Tibial nerve (tissue), 4 donors: ENCODE measurements at places on chromosomes 3 and 15. TPM values are rescaled to one million over a fixed set of nuclear protein-coding genes. Genes with fewer than 3 reads are reported as not detected.

The AMOTL2 gene
- 337 TPM for total RNA-seq

- DNase-seq: peak; percentile 76
These were observed 46.8 kb downstream of the CYP11A1 start for GRCh38 chr15:74320352-74321247.

DNA sequence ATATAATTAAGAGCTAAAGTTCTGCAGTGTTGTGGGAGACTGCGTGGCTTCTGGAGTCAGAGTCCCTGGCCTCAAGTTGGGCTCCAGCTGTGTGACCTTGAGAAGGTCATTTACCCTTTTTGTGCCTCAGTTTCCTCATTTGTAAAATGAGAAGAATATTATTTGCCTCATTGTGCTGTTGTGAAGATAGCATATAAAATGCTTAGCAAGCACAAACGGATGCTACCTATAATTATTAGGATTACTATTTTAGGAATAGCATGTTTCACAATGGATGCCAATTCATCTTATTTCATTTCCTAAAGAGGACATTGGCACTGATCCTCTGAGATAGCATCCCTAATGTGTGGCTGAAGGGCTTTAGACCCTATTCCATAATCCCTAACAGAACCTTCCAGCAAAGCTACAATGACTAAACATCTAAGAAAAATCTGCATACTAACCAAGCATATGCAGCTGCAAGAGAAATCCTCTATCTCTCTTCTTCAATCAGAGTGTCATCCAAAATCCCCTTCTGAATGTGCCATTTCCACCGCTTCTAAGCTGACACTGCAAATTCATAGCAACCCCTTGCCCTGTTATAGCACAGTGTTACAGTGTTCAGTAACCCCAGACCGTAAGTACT is 148.3 kb downstream of the RBMS3 start:
- DNase-seq: no peak

GRCh38 chr3:119388577-119388976 is 74.8 kb downstream of the TMEM39A start:
- no peak for DNase-seq

The RNF111 gene
- total RNA-seq: 30.3 TPM

- DNase-seq: no peak
These were observed 26.0 kb upstream of the HCN4 start for GRCh38 chr15:73394782-73395181.

- no peak for DNase-seq
These were observed at the start of gene SLC27A2 for GRCh38 chr15:50181969-50182218. TSS of gene SLC27A2 (plus strand) at chr15:50182196. CDS start at chr15:50182428, 232 bp downstream.

The FSTL1 gene
- total RNA-seq: 420 TPM

- no peak for DNase-seq
These were observed 44.5 kb downstream of the LIMD1 start for GRCh38 chr3:45639044-45639392.

The LYZL4 gene
- total RNA-seq: not detected

GRCh38 chr3:137693791-137694190 is 70.3 kb upstream of the SOX14 start:
- no peak for DNase-seq

The TM4SF18 gene
- 12.7 TPM for total RNA-seq

- DNase-seq: no peak
These were observed 57.9 kb downstream of the RPLP1 start for GRCh38 chr15:69510556-69510955.

The FBXW12 gene
- total RNA-seq: not detected

GRCh38 chr15:26624128-26624527 is 148.7 kb downstream of the GABRB3 start:
- no peak for DNase-seq

DNA sequence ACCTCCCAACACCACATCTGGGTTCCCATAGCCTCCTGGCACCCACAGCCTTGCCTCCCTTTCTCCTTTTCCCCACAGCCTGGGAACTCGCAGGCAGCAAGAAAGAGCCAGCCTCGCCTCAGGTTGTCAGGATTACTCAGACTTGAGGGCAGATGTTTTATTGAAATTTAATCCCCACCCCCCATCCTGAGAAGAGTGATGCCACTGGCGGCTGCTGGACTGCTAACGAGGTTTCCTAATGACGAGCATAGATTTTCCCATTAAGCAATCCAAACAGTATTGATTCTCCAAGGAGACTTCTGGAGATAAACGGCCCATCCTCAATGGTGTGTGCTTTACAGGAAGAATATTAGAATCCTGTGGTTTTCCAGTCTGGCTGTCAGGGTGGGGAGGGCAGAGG is 13.7 kb downstream of the SHF start:
- DNase-seq: no peak

DNA sequence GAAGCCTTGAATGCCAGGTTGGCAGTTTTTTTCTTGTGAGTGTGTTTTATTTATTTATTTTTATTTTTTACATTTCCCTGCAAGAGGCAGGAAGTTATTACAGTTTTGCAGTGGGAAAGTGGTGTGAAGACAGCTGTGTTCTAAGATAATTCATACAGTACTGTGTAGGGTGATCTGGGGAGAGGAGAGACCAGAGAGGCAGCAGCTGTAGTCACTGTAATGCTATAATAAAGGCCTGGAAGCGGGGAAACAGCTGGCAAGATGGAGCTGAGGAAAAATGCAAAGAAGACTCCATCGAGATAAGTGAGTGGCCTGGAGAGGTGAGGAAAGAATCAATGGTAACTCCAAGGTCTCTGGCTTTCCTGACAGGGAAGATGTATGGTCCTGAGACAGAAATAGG is 23.1 kb downstream of the CNTN3 start:
- DNase-seq: no peak

- no peak for DNase-seq
These were observed 1092.5 kb upstream of the EPHA6 start for GRCh38 chr3:95721938-95722337.

The VILL gene
- 13.6 TPM for total RNA-seq

DNA sequence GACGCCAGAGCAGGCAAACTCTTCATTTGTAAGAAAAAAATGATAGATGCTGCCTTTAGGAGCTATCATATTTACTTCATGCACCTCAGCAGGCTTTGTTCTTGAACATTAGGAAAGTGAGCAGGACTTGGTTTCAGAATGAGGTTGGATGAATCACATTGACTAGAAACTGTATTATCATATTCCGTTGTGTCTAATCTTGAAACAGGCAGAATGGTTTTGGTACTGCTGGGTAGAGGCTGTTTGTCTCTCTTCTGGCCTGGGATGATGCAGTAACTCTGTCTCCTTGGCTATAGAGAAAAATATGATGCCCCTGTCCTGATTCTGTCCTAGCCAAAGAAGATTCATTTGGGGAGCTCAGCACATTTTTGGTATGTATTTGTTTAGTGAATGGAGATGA is 344.2 kb upstream of the GRM7 start:
- no peak for DNase-seq

The BNC1 gene
- total RNA-seq: 1.4 TPM

DNA sequence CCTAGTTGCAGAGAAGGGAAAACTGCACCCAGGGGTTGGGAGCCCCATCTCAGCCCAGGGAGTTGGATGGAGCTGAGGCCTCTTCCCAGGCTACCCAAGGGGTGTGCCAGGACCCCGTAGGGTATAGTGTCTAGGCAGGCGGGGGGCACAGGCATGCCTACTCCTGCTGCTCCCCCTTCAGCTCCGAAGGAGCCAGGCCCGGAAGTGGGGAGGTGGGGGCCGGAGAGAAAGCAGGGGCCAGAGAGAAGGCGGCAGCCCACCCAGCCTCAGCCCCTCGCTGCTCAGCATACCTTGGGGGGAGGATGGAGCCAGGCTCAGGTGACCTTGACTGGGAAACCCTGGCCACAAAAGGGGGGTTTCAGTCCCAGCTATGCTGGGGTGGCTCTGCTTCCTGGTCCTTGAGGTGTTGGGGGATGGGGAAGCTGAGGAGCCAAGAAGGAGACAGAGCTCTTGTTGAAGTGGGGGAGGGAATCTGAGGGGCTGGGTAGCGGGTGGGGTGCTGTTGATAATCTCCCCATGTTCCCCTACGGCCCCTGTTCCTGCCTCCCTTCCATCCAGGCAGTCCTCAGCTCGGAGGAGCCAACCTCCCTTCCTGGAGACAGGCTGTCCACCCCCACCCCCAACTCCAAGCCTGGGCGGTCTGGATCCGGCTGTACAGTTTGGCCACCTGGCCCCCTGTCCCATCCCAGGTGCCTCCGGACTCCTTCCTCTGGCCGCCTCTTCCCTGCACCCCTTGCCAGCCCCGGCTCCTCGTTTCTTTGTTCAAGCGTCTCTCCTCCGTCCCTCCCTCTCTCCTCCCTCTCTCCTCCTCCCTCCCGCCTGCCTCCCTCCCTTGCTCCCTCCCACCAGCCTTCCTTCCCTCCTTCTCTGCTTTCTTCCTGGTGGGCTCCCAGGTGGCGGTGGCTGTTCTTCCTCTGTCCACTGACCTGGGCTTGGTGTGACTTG is 1.7 kb downstream of the SEMA3F start:
- DNase-seq: no peak

The ACTC1 gene
- total RNA-seq: 2.1 TPM

The MYNN gene
- 10.8 TPM for total RNA-seq

The RAB5A gene
- total RNA-seq: 57.9 TPM

- DNase-seq: peak; percentile 1
These were observed 72.7 kb upstream of the CORO2B start for GRCh38 chr15:68506071-68506470.

DNA sequence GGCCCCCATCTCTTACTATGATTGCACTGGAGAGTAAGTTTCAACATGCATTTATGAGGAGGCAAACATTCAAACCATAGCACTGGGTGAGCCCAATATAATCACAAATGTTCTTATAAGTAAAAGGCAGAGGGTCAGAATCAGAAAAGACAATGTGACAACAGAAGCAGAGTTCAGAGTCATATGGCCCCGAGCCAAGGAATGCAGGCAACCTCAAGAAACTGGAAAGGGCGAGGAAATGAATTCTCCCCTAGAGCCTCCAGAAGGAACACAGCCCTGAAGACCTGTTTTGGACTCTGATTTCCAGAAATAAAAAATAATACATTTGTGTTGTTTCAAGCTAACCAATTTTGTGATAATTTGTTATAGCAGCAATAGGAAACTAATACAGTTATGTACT is 81.3 kb upstream of the ABI3BP start:
- no peak for DNase-seq

The ITIH1 gene
- total RNA-seq: not detected

DNA sequence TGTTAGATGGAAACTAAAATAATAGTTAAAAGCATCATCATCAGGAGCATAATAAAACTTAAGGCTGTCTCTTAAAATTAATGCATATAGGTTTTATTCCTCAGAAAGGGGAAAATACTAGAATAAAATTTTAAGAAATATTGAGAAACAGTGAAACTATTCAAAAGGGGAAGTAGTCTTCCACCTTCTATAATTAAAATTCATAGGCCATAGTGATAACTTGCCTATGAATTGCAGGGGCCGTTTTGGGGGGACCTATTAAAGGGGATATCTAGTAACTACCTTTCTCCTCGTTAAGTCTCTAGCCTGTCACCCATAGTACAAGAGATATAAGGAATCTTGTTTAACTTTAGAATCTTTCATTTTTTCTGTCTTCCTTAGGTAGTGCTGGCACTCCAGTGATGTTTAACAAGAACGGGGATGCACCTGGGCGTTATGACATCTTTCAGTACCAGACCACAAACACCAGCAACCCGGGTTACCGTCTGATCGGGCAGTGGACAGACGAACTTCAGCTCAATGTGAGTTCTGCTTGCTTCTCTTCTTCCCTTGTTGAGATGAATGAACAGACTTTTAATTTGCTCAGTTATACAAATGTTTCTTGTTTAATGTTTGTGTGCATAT is 600.4 kb downstream of the GRM7 start:
- no peak for DNase-seq

GRCh38 chr15:74613089-74613952 is 2.3 kb upstream of the CLK3 start:
- no peak for DNase-seq

DNA sequence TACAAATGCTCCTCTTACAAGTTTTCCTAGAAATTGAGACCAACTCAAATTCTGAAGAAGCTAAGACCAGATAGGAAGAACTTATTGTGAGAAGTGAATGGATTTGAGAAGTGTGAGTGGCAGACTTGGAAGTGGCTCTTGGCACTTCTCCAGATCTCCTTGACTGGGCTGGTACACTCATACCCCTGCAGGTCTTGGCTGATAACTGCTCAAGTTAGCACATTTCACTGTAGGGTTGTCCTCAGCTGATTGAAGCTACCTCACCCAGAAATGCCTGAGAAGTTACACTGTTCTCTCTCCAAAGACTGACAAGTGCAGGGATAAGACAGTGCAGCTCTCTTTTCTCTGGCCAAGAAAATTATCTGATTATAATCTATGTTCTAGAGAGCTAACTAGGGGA is 16.5 kb upstream of the CLDN1 start:
- no peak for DNase-seq

The EFCC1 gene
- 2.0 TPM for total RNA-seq

The ZMYND10 gene
- total RNA-seq: 1.7 TPM

DNA sequence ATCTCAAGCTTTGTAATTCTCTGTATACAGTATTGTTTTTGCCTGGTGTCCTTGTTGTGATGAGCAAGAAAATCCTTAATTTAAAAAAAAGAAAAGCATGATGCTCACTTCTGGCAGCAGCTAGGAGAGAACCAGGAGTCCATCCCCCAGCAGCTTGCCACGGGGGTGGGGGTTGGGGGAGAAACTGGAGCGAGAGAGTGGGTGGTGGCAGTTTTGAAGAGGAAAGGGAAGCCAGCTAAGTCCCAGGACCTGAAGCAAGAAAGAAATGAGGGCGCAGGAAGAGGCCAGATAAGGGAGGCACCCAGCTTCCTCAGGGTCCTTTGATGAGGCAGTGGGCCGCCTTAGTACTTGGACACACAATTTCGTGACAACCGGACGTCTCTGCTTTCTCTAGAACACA is 23.5 kb downstream of the CHAC1 start:
- no peak for DNase-seq

The CDC25A gene
- 0.44 TPM for total RNA-seq

The ASB14 gene
- not detected for total RNA-seq
